ENCODE measurements at places on chromosomes 12 and 14.

- no peak for DNase-seq
Observed at GRCh38 chr12:106282457-106283097, 20.0 kb upstream of the TCP11L2 start.

DNA sequence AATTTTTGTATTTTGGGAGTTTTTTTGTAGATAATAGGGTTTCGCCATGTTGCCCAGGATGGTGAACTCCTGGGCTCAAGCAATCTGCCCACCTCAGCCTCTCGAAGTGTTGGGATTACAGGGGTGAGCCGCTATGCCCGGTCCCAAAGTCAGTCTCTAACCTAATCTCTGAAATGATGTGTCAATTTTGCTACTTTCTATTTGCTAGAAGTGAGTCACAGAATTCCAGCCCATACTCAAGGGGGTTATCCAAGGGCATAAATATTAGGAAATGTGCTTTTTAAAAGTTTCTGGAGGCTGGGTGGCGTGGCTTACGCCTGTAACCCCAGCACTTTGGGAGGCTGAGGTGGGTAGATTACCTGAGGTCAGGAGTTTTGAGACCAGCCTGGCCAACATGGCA lies 40.5 kb downstream of the RESF1 start:
- DNase-seq, result no peak

GRCh38 chr14:50260511-50260910 lies 29.1 kb upstream of the SOS2 start:
- DNase-seq, result no peak

DNA sequence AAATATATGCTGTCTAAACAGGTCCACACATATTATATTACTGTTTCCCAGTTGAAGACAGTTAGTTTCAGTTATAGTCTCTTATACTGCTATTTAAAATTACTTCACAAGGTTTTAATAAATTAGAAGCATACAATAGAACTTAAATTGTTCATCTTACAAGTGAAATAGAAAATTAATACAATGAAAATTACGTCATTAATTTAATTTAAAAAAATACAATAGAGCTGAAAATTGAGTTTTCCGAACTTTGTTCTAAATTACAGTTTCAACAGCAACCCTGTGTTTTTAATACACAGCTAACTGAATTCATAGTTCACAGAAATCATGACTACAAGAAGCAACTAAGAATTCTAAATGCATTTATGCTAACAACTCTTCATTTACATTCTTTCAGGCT lies 525.7 kb upstream of the FOXG1 start:
- no peak for DNase-seq

- peak; percentile 80 for DNase-seq
Observed at GRCh38 chr12:121499929-121500793, 80.7 kb downstream of the KDM2B start.

- DNase-seq, result no peak
Observed at GRCh38 chr14:54785136-54785777, 117.4 kb downstream of the GCH1 start.

- DNase-seq, result no peak
Observed at GRCh38 chr14:54918427-54918826, 15.8 kb upstream of the GCH1 start.

GRCh38 chr12:128687851-128688250 lies 135.9 kb downstream of the SLC15A4 start:
- no peak for DNase-seq

DNA sequence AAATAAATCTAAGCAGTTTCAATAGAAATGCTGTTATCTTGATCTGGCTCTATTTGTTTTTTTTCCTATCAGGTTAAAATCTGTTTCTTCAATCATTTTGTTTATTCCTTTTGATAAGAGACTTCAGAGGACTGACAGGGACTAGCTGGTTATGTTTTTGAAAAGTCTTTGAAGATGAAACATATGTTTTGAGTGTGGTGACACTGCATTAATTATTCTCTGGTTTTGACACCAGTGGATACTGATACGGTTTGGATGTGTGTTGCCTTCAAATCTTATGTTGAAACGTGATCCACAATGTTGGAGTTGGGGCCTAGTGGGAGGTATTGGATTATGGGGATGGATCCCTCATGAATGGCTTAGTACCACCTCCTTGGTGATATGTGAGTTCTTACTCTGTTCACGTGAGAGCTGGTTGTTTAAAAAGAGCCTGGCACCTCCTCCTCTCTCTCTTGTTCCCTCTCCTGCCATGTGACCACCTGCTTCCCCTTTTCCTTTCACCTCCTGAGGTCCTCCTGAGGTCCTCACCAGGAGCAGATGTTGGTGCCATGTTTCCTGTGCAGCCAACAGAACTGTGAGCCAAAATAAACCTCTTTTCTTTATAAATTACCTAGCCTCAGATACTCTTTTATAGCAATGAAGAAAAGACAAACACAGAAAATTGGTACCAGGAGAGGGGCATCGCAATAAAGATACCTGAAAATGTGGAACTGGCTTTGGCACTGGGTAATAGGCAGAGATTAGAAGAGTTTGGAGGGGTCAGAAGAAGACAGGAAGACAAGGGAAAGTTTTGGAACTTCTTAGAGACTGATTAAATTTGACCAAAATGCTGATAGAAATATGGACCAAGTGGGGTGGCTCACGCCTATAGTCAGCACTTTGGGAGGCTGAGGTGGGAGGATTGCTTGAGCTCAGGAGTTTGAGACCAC lies 23.0 kb downstream of the RASSF3 start:
- no peak for DNase-seq

GRCh38 chr12:102573237-102573636 lies 92.9 kb upstream of the IGF1 start:
- DNase-seq, result no peak

DNA sequence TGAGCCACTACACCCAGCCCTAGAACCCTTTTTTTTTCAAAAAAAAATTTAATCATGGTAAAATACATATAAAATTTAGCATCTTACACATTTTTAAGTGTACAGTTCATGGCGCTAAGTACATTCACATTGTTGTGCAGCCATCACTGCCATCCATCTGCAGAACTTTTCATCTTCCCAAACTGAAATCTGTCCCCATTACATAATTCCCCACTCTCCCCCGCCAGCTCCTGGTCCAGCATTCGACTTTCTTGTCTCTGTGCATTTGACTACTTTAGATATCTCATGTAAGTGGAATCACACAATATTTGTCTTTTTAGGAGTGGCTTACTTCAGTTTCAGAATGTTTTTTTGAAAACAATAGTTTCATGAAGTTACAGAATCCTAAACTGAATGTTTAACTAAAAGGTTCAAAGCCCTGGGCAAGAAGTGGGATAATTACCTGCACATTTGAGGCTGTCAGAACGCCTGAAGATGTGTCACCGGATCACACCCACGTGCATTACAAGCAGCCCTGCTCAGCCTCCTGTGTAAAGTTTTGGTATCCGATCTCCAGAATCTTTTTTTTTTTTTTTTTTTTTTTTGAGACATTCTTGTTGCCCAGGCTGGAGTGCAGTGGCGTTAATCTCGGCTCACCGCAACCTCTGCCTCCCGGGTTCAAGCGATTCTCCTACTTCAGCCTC lies 12.7 kb downstream of the EML1 start:
- DNase-seq, result no peak

- no peak for DNase-seq
Observed at GRCh38 chr12:109678719-109679118, 34.9 kb upstream of the FAM222A start.

DNA sequence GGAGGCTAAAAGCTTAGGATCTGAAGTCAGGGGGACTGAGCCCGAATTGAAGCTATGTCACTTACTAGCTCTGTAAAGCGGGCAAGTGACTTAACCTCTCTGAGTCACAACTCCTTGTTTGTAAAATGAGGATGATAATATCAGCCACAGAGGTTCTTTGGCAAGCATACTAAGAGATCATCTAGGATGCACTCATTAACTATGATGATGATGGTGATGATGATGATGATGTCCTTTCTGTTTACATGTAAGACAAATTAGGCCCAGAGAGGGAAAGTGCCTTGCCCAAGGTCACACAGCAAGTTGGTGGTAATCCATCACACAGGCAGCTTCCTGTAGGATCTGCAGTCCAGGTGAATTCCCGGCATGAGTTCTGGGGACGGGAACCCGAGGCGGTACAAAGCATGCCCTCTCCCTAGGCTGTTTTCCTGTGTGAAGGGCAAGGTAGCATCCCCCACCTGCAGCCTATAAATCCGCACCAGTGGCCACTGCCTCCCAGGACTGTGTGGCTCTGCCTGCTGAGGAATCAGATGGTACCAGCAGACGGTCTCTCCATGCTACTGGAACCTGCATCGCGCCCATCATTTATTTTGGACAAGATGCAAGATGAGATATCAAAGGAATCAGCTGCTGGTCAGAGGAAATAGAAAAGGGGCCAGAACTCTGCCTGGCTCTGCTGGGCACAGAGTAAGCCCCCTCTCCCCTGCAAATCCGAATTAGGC lies 55.2 kb downstream of the MAP1LC3B2 start:
- no peak for DNase-seq

DNA sequence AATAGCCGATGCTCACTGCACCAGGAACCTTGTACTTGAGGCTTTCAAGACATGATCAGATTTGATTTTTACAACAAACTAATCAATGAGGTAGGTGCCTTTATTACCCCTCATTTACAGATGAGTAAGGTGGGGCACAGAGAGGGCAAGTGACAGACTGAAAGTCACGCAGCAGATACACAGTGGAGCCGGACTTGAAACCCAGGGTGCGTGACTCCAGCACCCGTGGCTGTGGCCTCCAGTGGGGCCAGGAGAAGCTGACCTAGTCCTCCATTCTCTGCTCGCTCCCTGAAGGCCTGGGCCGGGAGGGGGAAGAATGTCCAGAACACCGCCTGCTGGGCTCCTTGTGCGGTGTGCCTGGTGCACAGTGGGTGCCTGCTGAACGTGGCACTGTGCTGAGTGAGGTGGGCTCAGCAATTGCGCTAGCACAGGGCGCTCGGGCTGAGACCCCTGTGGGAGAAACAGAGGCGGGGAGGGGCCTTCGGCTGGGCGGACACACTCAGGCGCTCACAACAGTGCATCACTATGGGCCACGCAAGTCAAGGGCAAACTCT lies 125.2 kb downstream of the CALM1 start:
- DNase-seq, result no peak

DNA sequence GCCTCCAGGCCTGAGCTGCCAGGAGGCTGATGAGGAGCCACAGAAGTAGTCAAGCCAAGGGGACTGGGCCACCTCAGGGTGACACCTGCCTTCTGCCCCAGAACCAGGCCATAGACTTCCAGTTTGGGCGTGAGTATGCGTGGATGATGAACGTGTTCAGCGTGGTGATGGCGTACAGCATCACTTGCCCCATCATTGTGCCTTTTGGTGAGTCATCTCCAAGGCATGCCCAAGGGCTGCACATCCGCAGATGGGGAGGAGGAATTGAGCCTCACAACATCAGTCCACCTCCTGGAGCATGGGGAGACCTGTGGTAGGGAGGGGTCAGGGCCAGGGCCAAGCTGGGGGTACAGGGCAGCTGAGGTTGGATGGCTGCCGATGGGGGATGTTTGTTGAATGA lies 22.3 kb downstream of the NGB start:
- no peak for DNase-seq

DNA sequence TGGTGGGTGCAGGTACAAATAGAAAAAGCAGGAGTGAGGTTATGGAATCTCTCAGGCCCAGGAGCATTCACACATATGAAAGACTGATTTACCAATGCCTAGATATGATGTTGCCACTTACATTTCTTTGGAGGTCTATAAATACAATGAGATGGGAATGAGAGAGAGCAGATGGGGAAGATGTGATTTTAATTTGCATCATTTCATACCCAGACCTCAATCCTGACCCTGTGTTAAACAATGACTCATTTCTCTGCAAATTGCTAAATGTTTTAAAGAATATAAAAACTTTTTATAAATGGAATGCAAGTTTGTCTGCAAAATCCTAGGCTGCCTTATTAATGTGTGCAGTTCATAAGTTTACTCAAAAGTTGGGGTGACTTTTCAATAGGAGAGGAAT lies 38.6 kb upstream of the GNG2 start:
- DNase-seq, result no peak

DNA sequence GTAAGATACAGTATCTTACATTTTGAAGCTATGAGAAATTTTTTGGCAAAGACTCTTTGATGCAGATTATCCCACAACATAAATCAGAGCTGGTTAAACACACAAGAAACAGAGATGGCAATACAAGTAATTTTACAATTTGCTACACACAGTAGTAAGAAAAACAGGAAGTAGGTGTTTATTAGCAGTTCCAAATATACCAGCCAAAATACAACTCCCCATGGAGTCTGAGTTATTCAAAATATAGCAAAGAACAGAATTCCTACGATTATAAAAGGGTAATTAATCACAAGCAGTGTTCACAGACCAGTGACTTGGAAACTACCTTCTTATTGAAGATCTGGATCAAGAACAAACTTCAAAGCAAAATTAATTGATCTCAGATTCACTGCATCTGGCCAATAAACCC lies 83.9 kb downstream of the BMP4 start:
- no peak for DNase-seq

- DNase-seq, result no peak
Observed at GRCh38 chr14:104577426-104577825, 2.1 kb upstream of the C14orf180 start.

DNA sequence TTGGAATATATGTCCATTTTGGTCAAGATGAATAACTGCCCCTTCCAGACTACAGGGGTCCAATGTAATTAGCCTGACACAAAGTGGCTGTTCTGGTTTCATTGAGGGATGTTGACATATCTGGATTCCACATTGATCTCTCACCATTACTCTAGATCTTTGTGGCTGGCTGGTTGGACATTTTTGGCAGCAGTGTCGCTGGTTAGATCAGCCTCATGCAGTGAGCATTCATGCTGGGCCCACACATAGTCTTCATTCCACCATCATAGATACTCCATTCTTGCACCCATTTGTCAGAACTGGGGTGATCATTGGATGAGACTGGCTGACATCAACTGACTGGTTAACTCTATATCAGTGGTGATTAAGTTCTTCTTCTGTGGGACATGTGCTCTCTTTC lies 74.4 kb downstream of the MGST1 start:
- no peak for DNase-seq

- no peak for DNase-seq
Observed at GRCh38 chr12:99804715-99805114, 157.2 kb downstream of the GARIN6 start.

DNA sequence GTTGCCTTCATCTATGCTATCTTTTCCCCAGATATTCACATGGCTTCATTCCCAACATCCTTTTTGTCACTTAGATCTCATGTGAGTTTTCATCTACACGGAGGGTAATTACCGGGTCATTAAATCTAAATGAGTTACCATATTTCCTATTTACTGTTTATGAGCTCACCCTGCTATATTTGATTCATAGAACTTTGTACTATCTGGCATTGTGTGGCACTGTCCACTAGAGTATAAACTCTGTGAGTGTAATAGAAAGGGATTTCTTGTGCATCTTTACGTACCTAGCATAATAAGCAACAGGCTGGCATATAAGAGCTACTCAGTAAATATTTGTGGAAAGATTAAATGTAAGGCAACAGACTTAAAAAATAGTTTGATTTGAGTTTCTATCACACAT lies 86.1 kb upstream of the LMO3 start:
- DNase-seq, result no peak

- no peak for DNase-seq
Observed at GRCh38 chr12:52331833-52332232, 10.6 kb upstream of the KRT83 start.

- no peak for DNase-seq
Observed at GRCh38 chr14:77470224-77470870, 12.5 kb downstream of the AHSA1 start.
